CD4-positive, CD25-positive, alpha-beta regulatory T cell (primary cell): ENCODE measurements at places on chromosomes 7 and 10. TPM values are rescaled to one million over a fixed set of nuclear protein-coding genes. Genes with fewer than 3 reads are reported as not detected.

GRCh38 chr7:80264769-80265495 is 130.3 kb downstream of the GNAI1 start:
- no peak for DNase-seq

DNA sequence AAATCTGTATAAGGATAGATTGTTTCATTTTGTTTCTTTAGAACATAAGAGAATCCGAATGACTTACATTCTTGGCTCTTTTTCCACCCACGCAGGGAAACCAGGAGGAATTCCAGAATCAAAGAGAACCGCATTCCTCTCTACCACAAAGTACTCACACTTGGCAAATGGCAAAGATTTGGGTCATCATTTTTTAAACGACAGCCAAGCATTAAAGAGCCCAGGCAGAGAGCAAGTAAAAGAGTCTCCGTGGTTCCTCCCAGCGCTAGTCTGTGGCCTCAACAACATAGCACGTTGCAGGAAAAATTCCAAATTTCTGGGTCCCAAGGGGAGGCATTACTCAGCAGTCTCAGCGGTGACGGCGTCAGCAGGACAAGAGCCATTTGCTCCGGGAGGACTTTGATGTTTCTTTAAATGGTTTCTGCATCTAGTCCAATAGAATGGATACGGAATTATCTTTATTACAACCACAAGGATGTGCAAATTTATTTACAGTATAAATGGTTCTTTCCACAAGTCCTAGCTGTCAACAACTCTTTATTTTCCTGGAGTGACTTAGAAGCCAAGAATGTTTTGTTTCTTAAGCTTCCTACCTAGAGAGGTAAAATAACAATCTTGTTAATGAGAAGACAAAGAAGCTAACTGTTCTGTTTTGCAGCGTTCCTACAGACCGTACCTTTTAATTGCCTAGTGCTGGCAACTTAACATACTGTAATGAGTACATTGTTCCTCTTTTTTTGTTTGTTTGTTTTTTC is 232.5 kb downstream of the SKIDA1 start:
- no peak for DNase-seq

DNA sequence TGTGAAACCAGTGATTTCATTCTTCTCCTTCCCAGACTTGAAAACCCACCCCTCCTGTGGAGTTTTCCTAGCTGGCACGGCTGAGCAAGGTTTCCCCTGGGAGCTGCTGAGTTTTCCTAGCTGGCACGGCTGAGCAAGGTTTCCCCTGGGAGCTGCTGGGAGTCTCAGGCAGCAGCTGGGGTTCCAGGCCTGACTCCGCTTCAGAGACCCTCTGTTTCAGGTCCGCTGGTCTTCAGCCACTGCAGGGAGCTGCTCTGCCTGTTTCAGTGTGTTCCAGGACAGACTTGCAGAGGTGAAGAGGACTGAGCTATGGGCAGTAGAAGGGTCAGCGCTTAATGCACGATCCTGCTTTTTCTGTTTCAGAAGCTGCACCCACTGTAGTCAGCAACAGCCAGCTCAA is 104.9 kb downstream of the XRCC2 start:
- DNase-seq: no peak

The ZNF783 gene
- 30.2 TPM for total RNA-seq

The COL26A1 gene
- total RNA-seq: not detected

The FUOM gene
- total RNA-seq: 7.1 TPM

DNA sequence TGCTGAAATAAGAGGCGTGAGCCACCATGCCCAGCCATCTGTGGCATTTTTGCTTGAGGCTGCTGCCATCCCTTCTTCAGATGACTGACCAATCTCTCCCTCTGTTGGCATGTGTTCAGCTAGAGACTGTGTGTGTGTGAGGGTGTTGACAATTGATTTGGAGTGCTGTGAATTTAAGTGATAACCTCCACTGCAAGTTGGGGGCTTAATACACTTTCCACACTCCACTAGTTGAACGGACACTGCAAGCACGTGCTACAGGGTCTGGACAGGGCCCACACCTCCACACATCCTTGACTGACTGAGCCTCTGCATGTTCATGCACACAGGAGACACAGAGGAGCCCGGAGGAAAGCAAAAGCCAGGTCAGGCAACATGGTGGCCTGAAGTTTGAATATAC is 51.3 kb downstream of the BRAF start:
- no peak for DNase-seq

The C7orf33 gene
- not detected for total RNA-seq

DNA sequence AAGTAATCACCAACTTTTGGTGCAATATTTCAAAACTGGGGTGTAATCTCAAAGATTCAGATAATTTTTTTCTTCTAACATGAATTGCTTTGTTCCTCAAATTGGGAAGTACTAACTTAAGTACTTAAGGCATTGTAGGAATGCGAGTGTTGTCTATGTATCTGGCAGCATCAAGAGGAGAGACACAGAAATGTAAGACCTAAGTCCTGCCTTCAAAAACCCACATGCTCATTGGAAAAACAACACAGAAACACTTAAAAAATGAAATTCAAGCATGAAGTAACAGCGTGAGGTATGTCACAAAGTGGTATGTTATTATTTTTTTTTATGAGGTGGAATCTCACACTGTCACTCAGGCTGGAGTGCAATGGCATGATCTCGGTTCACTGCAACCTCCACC is 288.5 kb downstream of the ZEB1 start:
- DNase-seq: no peak
